ENCODE measurements at places on chromosomes 1 and 21.

DNA sequence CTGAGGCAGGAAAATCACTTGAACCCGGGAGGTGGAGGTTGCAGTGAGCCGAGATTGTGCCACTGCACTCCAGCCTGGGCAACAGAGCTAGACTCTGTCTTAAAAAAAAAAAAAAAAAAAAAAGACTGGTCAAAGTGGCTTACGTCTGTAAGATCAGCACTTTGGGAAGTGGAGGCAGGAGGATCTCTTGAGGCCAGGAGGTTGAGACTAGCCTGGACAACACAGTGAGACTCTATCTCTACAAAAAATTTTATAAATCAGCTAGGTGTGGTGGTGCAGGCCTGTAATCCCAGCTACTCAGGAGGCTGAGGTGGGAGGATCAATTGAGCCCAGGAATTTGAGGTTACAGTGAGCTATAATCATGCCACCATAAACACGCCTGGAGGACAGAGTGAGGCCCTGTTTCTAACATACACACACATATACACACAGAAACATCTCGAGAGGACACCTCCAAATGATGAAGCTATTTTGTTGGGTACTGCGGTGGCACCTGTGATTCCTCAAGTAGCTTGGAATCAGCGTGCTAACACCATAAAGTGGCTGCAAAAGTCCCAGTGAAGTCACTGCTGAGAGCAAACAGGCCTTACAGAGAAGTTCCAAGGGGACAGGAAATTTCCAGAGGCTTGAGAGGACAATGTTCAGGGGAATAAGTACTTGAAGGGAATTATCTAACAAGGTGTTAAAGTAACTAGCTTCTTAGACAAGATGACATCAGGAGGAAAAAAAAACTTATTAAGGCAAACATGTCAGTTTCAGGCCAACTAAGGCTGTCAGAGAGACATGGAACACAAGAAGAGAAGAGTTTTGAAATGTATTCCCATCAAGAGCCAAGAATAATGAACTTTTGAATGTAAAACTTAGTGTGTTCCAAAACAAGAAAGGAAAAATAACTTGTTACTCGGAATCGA lies 1.3 kb downstream of the NADK start:
- DNase-seq = no peak

DNA sequence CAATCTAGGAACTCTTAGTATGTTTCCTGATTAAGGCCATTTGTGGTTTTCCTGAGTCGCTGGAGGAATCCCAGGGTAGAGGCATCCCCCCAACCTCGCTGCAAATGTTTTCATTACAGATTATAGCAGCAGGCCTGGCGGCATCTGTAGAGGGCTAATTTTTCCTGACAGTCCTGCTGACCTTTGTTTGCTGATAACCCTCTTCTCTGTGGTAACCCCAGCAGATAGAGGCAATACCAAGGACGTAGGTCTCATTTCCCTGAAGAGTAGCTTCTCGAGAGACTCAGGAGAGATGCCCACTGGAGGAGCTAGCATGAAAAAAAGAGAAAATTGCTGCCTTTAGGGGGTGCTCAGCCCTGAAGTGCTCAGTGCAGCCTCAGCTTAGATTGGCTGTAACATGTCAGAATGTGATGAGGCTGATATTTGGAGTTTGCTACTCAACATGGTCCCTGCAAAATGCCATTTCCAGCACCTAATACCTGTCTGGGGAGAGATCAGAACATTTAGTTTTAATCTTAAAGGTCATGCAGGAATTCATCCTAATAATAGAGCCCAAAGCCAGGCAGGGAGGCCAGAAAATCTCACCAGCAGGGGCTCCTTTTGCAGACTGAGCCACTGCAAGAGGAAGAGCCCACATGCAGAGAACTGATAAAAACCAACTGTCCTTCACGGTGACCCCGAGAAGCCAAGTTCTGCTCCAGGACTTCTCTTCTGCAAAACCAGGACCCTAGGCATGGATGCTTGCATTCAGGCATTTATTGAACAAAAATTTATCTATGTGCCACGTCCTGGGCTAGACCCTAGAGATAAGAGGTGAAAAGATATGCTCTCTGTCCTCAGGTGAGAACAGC lies 184.5 kb downstream of the KAZN start:
- no peak for DNase-seq

GRCh38 chr1:84773195-84773594 lies 82.9 kb upstream of the SSX2IP start:
- no peak for DNase-seq

DNA sequence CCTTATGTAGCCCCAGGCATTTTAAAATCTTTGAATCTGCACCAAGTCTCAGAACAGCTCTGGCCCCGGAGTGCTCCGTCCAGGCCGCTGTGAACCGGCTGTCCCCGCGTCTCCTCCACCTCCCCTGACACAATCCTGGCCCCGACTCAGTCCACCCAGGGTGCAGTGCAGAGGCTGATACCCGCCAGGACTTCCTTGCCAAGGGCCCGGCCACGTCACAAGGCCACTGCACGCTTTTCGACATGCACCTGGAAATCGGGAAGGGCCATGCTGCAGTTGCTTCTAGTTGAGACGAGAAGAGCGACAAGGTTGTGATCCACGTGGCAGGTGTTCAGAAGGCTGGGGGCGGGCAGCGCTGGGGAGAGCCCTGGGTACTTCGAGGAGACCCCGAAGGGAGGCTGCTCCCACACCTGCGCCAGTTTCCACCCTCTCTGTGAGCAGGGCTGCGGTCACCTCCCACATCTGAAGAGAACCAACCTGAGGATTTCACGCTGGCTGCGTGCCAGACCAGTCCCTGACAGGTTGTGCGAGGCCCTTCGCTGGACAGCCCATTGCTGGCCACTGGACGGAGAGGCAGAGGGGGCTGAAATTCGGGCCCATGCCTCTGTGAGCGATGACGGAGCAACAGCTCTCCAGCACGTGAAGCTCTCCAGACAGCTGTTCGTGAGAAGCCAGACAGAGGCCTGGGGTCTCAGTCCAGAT lies 6.7 kb downstream of the VWA1 start:
- no peak for DNase-seq

- no peak for DNase-seq
These were observed at the start of gene FOXD3 for GRCh38 chr1:63322114-63322943. FOXD3 (plus strand) TSS chr1:63322567; CDS start chr1:63323059, 492 bp downstream.

DNA sequence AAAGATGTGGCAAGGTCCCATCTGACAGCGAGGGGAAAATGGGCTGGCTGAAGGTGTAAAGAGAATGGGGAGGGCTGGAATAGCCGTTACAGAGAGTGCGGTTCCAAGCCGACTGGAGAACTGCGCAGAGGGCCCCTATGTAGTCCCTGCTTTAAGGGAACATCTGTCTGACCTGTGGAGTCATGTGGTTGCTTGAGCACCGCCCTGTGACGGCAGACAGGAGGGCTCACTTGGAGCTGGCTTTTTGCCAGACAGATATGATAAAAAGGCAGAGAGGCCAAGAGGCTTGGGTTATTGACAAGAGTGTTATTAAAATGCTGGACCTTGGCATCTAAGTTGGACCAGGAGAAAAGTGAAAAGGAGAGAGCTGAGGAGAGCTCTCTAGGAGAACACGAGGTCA lies 5.9 kb upstream of the PTPRF start:
- DNase-seq = no peak

DNA sequence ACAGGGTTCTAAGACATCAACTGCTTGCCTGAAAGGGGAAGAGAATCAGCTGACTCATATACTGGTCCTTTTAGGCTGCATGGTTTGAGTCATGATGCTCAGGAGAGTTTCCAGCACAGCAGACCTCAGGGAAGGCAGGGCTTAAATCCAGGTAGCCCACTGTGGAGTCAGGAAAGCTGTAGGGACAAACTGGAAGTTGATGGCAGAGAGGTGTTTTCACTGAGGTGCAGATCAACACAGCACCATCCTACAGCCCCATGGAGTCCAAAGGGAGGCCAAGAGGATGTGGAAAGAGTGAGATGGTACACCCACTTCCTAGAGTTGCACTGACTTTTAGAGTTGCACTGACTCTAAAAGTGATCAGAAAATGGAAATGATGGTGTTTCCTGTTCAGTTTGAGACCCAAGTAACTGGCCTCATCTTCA lies 252.4 kb upstream of the DUSP10 start:
- DNase-seq = no peak

- no peak for DNase-seq
These were observed 88.6 kb upstream of the LYPLAL1 start for GRCh38 chr1:219085082-219085481.

DNA sequence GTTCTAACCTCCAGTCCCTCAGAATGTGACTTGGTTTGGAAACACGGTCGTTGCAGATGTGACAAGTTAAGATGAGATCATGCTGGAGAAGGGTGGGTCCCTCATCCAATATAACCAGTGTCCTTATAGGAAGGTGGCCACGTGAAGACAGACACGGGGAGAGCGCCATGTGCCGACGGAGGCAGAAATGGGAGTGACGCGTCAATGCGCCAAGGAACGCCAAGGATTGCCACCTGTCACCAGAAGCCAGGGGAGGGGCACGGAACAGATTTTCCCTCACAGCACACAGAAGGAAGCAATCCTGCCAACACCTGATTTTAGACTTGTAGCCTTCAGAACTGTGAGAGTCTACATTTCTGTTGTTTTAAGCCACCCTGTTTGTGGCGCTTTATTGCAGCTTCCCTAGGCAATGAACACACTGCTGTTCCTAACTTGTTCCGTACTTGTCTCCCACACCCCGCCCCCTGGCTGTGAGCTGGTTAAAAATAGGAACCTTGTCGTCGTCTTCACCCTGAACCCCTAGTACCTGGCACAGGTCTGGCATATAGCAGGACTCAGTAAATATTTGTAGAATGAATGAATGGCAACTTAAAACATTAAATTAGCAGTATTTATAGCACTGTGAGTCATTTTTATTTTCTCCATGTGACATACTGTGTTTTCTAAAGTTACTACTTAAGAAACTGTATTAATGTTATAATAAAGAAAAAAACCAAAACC lies 14.2 kb downstream of the RIMS3 start:
- no peak for DNase-seq
